ENCODE measurements at places on chromosomes 2 and 18.

GRCh38 chr18:14919666-14920065, 171.7 kb downstream of the ANKRD30B start:
- no peak for DNase-seq

- peak; percentile 50 for DNase-seq
Observed at GRCh38 chr18:48931680-48932461, 18.9 kb downstream of the SMAD7 start.

GRCh38 chr2:68169308-68169707, 11.6 kb downstream of the PNO1 start:
- DNase-seq: no peak

- DNase-seq: no peak
Observed at GRCh38 chr18:54769526-54770464, 58.5 kb upstream of the RAB27B start.

DNA sequence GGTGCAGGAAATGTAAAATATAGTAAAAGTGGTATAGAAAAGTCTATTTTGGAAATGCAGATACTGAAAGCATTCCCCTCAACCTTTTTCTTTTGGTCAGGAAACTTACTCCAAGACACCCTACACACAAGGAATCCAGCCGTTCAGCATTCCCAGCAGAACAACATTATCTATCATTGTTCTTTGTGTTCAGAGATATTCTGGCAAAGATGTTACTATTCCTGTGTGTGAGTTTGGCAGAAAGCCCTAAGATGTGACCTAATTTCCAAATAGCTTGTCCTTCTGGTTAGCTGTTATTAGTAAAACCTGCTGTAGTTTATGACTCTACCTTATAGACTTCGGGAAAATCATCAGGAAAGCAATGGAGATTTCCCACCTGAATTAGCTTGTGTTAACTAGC, 78.1 kb upstream of the PELI1 start:
- no peak for DNase-seq

Measured in CD4-positive, alpha-beta T cell treated with Interleukin-17A for 4 hours (primary cell).